GM12878 (cell line): ENCODE measurements at places on chromosomes 16 and 17. TPM values are rescaled to one million over a fixed set of nuclear protein-coding genes. Genes with fewer than 3 reads are reported as not detected.

RAB11FIP4 gene
- 27.0 and 28.7 TPM in 2 replicates for total RNA-seq

HIC1 gene
- total RNA-seq: 55.4 and 61.1 TPM in 2 replicates

COPS3 gene
- total RNA-seq: 92.4 and 102 TPM in 2 replicates

CALB2 gene
- not detected in 2 replicates for total RNA-seq

GRAP gene
- 50.4 and 51.2 TPM in 2 replicates for total RNA-seq

ZDHHC1 gene
- total RNA-seq: 0.53 and 0.77 TPM in 2 replicates

NLGN2 gene
- total RNA-seq: 0.87 and 1.2 TPM in 2 replicates

AXIN2 gene
- total RNA-seq: 7.2 and 7.8 TPM in 2 replicates

BCL6B gene
- total RNA-seq: 0.56 and 0.85 TPM in 2 replicates

ABI3 gene
- 64.8 and 67.0 TPM in 2 replicates for total RNA-seq

SLFN12L gene
- 10.4 and 11.9 TPM in 2 replicates for total RNA-seq

SLFN11 gene
- 30.9 and 33.7 TPM in 2 replicates for total RNA-seq

BAIAP3 gene
- total RNA-seq: 0.56 and 0.58 TPM in 2 replicates
